NCI-H2107 (cell line): ENCODE measurements at places on chromosomes 11 and 22.

DNA sequence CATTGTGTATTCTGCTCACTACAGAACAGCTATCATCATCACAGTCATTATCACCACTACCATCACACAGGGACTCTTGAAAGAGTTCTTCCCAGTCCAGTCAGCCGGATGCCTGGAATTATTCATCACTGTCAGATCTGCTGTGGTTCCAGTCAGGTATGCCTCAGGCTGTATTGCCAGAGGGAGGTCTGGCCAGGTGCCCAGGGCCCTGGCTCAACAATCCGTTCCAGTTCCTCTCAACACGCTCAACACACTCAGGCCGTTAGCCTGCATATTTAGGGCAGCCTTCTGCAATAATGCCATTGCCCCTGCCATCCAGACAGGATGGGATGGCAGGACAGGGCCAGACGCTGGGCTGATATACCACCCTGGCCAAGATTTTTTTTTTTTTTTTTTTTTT is 28.6 kb upstream of the RASL10A start:
- DNase-seq: peak; percentile 56

DNA sequence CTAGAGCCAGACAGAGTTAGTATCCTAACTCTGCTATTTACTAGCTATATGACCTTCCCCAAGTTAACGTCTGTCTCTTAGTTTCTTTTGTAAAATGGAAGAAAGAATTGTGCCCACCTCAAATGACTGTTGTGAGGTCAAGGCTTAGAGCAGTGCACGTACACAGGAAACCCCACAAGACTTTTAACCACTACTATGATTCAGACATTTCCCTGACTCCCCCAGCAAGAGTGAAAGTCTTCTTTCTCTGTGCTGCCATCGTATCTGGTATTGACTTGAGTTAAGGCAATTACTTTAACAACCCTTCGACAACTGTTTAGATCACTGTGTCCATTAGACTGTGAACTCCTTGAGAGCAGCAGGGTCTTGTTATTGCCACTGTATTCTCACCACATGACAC is 2.6 kb upstream of the OR52W1 start:
- no peak for DNase-seq

DNA sequence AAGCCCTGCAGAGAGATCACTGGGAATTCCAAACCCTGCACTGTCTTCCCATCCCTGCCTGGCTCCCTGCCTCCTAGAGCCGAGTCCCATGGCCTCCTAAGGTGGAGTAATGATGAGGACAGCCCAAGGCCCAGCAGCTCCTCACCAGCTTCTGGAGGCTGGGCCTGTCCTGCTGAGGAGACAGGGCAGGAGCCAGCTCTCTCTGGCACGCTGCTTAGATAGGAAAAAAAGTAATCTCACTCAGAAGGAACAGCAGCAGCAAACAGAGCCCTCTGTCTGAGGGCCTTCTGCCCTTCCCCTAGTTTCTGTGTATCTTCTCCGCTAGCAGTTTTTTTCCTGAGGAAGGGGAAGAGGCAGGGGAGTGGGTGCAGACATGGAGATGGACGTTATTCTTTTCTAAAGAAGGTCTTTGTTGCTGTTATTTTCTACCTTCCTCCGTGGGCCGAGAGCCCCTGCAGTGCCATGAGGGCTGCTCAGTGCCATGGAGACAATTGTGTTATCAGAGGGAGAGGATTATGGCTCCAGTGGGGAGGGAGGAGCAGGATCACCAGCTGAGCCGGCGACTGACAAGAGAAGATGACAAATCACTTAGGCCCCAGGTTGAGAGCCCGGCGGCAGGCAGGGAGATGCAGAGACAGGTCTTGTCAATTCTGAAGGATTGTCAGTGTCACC is 315.3 kb downstream of the BUD13 start:
- no peak for DNase-seq

- DNase-seq: no peak
Measured at GRCh38 chr11:84012171-84012826, 726.1 kb upstream of the CCDC90B start.

GRCh38 chr11:111845276-111846028 is 25.9 kb downstream of the ALG9 start:
- DNase-seq: no peak
